ENCODE measurements at places on chromosomes 16 and 17. TPM values are rescaled to one million over a fixed set of nuclear protein-coding genes. Genes with fewer than 3 reads are reported as not detected.

TP53TG3F gene
- total RNA-seq = not detected

CCL16 gene
- 0.68 TPM for total RNA-seq

TVP23A gene
- not detected for total RNA-seq

ACSM2A gene
- under 0.01 TPM for total RNA-seq

MT1G gene
- not detected for total RNA-seq

CDRT4 gene
- total RNA-seq = 0.93 TPM

WNT3 gene
- 0.85 TPM for total RNA-seq

HBQ1 gene
- 0.34 TPM for total RNA-seq

CHRNB1 gene
- total RNA-seq = 4.6 TPM

All from dermis blood vessel endothelial cell (primary cell).